Activated CD8-positive, alpha-beta memory T cell treated with anti-CD3 and anti-CD28 coated beads for 1 hour (primary cell): ENCODE measurements at places on chromosomes 3 and 15.

DNA sequence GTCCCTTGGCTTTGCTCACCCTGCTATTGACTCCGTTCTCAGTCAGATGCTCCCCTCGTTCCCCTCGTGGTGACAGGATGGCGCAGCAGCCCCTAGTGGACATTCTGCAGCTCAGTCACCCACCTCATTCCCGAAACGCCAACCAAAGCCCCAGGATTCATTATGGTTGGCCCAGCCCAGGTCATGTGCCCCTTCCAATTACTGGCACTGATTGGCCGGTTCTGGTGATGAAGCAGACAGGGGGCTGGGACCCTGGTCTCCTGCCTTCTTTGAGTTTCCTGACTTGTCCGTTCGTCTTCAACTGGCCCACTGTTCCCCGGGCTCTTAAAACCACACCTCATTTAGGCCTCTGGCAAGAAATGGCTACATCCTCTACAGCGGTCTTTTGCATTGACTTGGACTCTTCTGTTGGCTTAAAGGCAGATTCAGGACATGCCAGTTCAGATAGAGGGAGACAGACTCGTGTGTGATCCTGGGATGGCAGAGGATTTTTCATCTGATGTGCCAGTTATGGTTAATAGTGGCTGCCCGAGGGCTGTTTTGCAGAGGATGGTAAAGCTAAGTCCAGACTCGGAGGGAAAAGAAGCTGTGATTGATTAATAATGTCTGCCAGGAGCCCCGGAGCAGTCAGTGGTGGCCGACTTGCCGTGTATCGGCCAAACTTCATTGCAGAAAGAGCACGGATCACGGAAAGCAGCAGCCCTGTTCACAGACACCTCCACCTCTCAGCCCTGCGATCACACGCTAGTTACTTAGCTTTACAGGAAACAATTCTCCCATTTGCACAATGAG is 37.8 kb downstream of the LSM3 start:
- no peak for DNase-seq

- no peak for DNase-seq
Measured at GRCh38 chr3:137409584-137409983, 354.5 kb upstream of the SOX14 start.

- DNase-seq = no peak
Measured at GRCh38 chr3:126539558-126540250, 15.7 kb downstream of the CHST13 start.

DNA sequence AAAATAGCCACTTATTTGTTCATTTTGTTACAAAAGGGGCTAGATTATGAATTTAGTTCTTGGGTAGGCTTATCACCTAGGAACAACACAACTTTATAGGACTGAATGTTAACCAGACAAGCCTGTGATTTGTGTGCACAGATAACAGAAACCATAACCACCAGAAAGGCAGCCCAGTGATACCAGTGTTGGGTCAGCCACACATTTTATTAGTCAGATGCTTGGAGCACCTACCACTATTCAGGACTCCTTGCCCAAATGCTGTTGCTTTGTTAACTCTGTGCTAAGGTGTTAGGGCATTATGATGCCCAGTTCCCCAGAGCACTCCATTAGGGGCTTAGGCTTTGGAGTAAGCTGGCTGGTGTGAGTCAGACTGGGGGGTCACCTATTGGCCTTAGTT is 22.5 kb downstream of the PLCL2 start:
- DNase-seq = no peak

DNA sequence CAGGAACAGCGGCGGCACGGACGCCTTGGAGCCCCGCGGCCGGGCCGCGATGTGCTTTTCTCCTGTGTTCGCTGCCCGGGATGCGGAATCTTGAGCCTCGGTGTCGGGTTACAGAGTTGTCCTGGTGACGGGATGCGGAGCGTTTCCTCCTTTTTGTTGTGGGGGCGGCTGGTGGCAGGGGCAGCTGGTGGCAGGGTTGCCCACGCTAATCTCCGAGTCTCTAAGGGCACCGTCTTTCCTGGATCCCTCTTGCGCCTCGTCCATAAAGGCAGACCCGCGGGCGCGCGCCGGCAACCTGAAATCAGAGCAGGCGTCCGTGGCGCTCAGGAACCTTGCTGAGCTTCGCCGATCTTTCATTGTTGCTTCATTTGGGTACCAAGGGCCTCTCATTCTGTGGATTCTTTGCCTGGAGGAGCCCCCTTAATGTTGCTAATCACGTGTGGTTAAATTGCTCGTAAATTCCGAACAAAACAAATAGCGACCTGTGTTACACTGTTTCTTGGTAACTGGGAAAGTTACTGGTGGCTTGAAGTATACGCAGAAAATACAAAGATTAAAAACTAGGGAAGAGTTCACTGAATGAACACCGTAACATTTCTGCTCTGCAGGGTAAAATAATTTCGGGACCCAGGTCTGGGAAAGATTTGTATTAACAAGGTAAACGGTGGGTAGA is 844 bp upstream of the PFN2 start:
- peak; percentile 17 for DNase-seq

DNA sequence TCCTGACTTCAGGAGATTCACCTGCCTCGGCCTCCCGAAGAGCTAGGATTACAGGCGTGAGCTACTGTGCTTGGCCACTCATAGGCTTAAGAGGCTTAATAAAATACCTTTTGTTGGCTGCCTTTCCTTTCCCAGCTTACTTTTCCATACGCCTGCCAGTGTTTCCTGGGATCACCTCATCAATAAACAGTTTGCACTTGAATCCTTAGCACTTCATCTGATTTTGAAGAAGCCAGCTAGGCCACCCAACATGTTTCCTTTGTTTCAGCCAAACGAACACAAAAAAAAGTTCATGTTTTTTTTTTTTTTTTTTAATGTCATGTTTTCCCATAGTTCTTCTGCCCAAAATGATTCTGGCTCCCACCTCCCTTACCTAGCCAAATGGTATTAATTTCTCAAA is 92.3 kb downstream of the RAP2B start:
- no peak for DNase-seq

DNA sequence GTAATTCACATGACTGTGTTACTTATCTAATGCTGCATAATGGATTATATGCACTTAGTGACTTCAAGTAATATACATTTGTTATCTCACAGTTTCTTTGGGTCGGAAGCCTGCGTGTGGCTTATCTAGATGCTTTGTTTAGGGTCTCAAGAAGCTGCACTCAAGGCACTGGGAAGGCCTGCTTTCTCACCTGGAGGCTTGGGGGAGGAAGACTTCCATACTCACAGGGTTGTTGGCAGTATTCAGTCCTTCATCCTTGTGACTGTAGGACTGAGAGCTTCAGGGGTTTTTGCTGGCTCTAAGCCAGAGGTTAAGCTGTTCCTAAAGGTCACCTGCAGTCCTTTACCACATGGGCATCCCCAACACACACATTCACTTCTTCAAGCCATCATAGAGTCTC is 22.6 kb downstream of the TAFA4 start:
- no peak for DNase-seq

DNA sequence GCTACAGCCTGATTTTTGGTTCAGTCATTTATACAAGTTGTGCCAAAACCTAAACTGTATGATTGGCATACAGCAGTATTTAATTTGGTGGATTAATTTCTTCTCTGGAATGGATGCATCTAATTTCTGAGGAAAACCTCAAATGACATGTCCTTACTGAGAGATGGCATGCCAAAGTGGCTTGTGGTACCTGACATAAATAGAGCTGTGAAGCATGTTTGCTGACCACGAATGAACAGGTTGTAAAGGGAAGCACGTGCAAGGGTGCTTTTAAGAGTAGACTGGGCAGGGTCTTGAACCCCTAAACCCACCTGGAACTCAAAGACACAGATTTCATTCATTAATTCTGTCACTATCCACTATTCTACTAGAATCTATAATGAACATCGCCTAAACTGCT is 77.2 kb downstream of the TP63 start:
- no peak for DNase-seq

DNA sequence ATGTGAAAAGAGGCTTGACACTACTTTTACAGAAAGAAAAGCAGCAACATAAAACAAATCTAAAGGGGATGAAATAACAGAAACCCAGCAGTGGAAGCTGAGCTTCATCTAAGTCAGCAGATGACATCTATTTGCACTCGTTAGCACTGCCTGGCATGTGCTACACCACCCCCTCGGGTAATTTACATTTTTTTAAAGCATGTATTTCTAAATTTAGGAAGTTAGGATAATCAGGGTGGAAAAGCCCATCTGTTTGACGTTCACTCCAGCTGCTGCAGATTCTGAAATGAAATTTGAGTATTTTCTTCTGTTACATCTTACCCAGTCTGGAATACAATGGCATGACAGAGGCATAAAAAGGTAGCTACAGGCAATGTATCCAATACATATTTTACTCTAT is 20.7 kb downstream of the IGSF11 start:
- DNase-seq = no peak

DNA sequence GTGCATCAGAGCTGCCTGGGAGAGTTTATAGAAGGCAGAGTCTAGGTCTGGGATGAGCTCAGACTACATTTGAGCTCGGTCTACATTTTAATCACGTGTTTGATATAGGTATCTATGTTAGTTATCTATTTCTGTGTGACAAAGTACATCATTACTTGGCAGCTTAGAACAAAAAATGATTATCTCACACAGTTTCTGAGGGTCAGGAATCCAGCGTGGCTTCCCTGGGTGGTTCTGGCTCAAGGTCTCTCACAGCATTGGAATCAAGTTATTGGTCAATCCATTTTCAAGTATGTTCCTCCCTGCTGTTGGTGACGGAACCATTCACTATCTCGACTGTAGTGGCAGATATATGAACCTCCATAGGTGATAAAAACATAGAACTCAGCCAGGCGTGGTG is 71.7 kb downstream of the ABHD5 start:
- DNase-seq = no peak

GRCh38 chr3:160049565-160049964 is 60.9 kb downstream of the IL12A start:
- DNase-seq = no peak

DNA sequence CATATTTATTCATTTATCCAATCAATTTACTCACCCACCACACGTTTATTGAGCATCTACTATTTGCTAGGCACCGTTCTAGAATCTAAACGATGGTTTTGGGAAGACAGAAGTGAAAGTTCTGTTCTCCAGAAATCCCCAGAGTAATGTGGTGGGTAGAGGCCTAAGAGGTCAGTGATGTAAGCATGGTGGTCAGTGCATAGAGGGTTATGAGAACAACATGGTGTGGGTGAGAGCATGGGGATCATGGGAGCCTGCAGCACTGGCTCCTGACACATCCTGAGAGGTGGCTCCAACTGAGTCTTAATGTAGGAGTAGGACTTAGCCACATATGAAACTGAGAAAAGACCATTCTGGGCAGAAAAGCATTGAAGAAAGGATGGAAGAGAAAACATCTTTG is 85.3 kb upstream of the TNFAIP8L3 start:
- no peak for DNase-seq

- DNase-seq = no peak
Measured at GRCh38 chr15:83653639-83654378, at the start of gene ADAMTSL3. Gene ADAMTSL3 (plus strand): TSS chr15:83654123. CDS start chr15:83655762, 1,639 bp downstream.

- no peak for DNase-seq
Measured at GRCh38 chr15:70187331-70187730, 89.6 kb upstream of the TLE3 start.

DNA sequence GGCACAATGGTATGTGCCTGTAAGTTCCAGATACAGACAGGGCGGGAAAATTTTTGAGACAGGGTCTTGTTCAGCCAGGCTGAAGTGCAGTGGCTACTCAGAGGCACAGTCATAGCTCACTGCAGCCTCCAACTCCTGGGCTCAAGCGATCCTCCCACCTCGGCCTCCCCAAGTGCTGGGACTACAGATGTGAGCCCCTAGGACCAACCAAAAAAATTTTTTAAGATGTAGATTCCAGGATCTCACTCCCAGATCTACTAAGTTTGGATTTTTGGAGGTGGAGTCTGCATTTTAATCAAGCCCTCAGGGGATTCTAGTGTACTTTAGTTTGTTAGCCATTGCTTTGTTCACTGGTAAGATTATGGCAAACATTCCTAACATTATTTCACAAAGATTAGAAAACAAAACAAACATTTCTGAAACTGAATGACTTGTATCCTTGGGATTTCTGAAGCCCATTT is 2.7 kb downstream of the LIPH start:
- DNase-seq = no peak

DNA sequence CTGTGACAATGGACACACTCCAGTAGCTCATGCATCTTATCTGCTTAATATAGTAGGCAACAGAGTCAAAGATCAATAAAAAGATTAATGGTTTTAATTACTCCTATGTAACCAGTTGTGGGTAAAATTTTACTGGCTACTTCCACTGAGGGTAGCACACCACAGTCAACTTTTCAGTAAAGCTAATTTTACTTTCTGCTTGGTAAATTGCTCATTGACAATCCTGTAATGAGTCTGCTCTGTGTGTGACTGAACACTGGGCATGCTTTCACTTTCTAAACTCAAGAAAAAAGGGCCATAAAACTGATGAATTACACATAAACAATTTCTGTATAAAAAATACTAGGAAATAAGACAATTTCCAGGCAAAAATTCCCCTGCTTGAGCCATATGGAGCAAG is 838.3 kb downstream of the VGLL3 start:
- DNase-seq = no peak

GRCh38 chr3:125245521-125245920 is 33.0 kb upstream of the SLC12A8 start:
- DNase-seq = no peak

DNA sequence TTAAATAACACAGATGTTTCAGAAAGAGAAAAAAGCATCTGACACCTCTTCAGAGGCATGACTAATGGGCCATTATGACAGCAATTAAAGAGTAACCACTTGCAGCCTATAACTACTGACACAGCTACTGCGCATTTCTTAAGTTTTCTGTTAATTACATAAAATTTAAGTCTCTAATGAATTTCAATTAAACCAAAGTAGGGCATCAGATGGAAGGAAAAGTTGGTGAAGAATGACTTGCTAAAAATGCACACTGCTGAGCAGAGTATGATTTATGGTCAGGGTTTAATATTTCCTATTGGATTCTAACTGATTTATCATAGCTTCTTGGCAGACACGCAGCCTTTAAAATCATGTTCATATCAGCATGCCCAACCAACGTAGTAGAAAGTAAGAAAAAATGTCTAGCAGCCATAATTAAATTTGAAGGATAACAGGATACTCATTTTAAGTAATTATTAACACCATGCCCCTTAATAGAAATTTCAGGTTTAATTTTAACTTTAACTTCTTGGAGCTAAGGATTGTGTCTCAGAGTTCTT is 140.0 kb downstream of the CBLB start:
- DNase-seq = no peak

GRCh38 chr15:64792282-64792681 is 16.9 kb upstream of the RBPMS2 start:
- DNase-seq = no peak

DNA sequence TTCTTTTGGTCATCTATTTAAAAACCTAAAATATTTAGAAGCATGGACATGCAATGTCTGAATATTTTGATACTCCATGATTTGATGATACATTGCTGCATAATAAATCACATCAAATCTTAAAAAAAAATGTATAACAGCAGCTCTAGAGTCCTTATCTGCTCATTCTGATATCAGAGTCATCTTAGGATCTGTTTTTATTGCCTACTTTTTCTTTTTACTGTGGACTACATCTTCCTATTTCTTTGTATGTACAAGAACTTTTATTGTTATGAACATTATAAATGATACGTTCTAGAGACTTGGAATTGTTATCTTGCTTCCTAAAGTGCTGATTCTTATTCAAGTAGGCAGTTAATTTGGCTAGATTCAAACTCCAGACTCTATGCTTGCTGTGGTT is 72.7 kb downstream of the IQCH start:
- no peak for DNase-seq
